ENCODE measurements at places on chromosomes 7 and 10. TPM values are rescaled to one million over a fixed set of nuclear protein-coding genes. Genes with fewer than 3 reads are reported as not detected.
A peak's percentile ranks its signal among the peaks of the same experiment; 100 is the strongest.

Gene ZNF804B
- total RNA-seq = not detected

Gene CTAGE4
- 1.2 TPM for total RNA-seq

Gene WDR86
- not detected for total RNA-seq

- no peaks in the 10 kb centered on the region for H3K36me3 ChIP-seq
- peaks cover 18% of the 10 kb centered on the region for H3K27me3 ChIP-seq
- peaks cover 4% of the 10 kb centered on the region for H3K4me1 ChIP-seq
Measured at GRCh38 chr7:116990056-116990455, 36.8 kb downstream of the ST7 start.

- peaks cover 47% of the 10 kb centered on the region for H3K4me1 ChIP-seq
- peak overlapping the region; percentile 85 for H3K27ac ChIP-seq
- no peak for DNase-seq
- peak overlapping the region; percentile 11 for H3K4me3 ChIP-seq
- H3K27me3 ChIP-seq = no peaks in the 10 kb centered on the region
Measured at GRCh38 chr10:131928248-131929095, 27.7 kb downstream of the PPP2R2D start.

DNA sequence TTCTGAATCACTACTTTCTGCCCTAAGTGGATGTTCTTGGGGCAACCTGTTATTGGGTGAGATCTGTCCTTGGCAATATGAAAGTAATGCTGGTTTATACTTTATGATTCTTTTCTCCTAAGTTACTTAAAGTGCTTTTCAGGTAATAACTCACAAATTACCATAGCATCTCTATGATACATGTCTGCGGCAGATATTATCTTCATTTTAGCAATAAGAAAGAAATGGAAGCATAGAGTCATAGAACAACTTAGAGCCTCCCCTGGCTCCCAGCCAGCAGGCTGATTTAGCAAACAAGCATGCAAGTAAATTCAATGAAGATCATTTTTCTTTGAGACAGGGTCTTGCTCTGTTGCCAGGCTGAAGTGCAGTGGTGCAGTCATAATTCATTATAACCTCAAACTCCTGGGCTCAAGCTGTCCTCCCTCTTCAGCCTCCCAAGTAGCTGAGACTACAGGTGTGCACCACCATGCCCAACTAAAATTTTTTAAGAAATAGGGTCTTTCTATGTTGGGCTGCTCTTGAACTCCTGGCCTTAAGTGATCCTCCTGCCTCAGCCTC is 38.1 kb upstream of the GRM8 start:
- no peaks in the 10 kb centered on the region for H3K4me1 ChIP-seq
- no peak overlapping the region for H3K27ac ChIP-seq
- H3K27me3 ChIP-seq = peaks cover 16% of the 10 kb centered on the region
- no peak for DNase-seq
- H3K36me3 ChIP-seq = no peaks in the 10 kb centered on the region
- H3K4me3 ChIP-seq = no peak overlapping the region

GRCh38 chr7:155870334-155871180 is 58.3 kb upstream of the SHH start:
- peaks cover 2% of the 10 kb centered on the region for H3K27me3 ChIP-seq
- H3K27ac ChIP-seq = no peak overlapping the region
- no peaks in the 10 kb centered on the region for H3K4me1 ChIP-seq
- H3K4me3 ChIP-seq = no peak overlapping the region
- DNase-seq = no peak

GRCh38 chr10:72081772-72082590 is 6.4 kb downstream of the SPOCK2 start:
- H3K4me1 ChIP-seq = peaks cover 67% of the 10 kb centered on the region
- no peak overlapping the region for H3K27ac ChIP-seq
- H3K36me3 ChIP-seq = peaks cover 43% of the 10 kb centered on the region
- no peaks in the 10 kb centered on the region for H3K27me3 ChIP-seq
- H3K4me3 ChIP-seq = no peak overlapping the region

GRCh38 chr7:21867816-21868575 is 77.7 kb downstream of the CDCA7L start:
- no peak overlapping the region for H3K27ac ChIP-seq
- H3K36me3 ChIP-seq = no peaks in the 10 kb centered on the region
- H3K4me1 ChIP-seq = no peaks in the 10 kb centered on the region
- H3K27me3 ChIP-seq = no peaks in the 10 kb centered on the region
- DNase-seq = no peak

GRCh38 chr7:114085592-114086501 is 167.0 kb upstream of the PPP1R3A start:
- H3K27me3 ChIP-seq = peaks cover 74% of the 10 kb centered on the region
- peaks cover 36% of the 10 kb centered on the region for H3K4me1 ChIP-seq
- H3K4me3 ChIP-seq = peak overlapping the region; percentile 82
- peak overlapping the region; percentile 33 for H3K27ac ChIP-seq
- H3K36me3 ChIP-seq = no peaks in the 10 kb centered on the region

GRCh38 chr7:26429168-26429567 is 137.5 kb downstream of the SNX10 start:
- H3K4me3 ChIP-seq = no peak overlapping the region
- no peaks in the 10 kb centered on the region for H3K4me1 ChIP-seq
- H3K36me3 ChIP-seq = no peaks in the 10 kb centered on the region
- no peak for DNase-seq
- H3K27ac ChIP-seq = no peak overlapping the region

- no peak overlapping the region for H3K4me3 ChIP-seq
- no peak overlapping the region for H3K27ac ChIP-seq
- peaks cover 1% of the 10 kb centered on the region for H3K27me3 ChIP-seq
- H3K4me1 ChIP-seq = peaks cover 3% of the 10 kb centered on the region
Measured at GRCh38 chr7:87316097-87316700, 29.3 kb upstream of the CROT start.

GRCh38 chr10:72248468-72249151 is 25.1 kb upstream of the DDIT4 start:
- no peaks in the 10 kb centered on the region for H3K27me3 ChIP-seq
- H3K4me1 ChIP-seq = peaks cover 64% of the 10 kb centered on the region
- peak overlapping the region; percentile 97 for H3K27ac ChIP-seq
- H3K36me3 ChIP-seq = no peaks in the 10 kb centered on the region

DNA sequence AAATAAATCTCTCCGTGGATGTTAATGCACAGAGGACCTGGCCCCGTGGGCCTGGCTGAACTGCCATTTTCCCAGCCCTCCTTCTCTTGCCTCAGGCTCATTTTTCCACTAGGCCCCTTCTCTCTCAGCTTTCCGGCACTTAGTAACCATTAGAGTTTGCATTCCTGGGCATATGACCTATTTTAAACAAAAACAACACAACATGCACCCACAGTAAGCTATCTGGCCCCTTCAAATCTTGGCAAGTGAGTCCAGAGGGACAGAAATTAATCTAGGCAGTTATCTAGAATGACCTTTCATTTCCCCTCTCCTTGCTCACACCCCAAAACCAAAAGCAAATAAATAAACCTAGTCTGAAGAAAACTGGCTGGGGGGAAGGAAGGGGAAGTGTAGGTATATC is 11.7 kb downstream of the FBXW4 start:
- DNase-seq = no peak
- H3K27me3 ChIP-seq = no peaks in the 10 kb centered on the region
- no peak overlapping the region for H3K27ac ChIP-seq
- H3K4me3 ChIP-seq = no peak overlapping the region
- peaks cover 17% of the 10 kb centered on the region for H3K4me1 ChIP-seq
- H3K36me3 ChIP-seq = peaks cover 23% of the 10 kb centered on the region

- no peak for DNase-seq
- H3K4me1 ChIP-seq = no peaks in the 10 kb centered on the region
- H3K27ac ChIP-seq = peak overlapping the region; percentile 5
- no peak overlapping the region for H3K4me3 ChIP-seq
- no peaks in the 10 kb centered on the region for H3K27me3 ChIP-seq
- peaks cover 45% of the 10 kb centered on the region for H3K36me3 ChIP-seq
Measured at GRCh38 chr7:44673324-44673723, 66.9 kb downstream of the OGDH start.

- no peaks in the 10 kb centered on the region for H3K36me3 ChIP-seq
- peaks cover 8% of the 10 kb centered on the region for H3K4me1 ChIP-seq
- DNase-seq = no peak
Measured at GRCh38 chr7:133052401-133052756, 29.5 kb downstream of the CHCHD3 start.

Data from activated T-helper 2 cell treated with anti-CD3 and anti-CD28 coated beads, Interferon-gamma antibody, Interleukin-2, Interleukin-4, amounts not matched to agents 10 μg/mL and 5 μg/mL and 100 μg/mL, durations not matched to agents 14 hours and 24 hours and 36 hours (primary cell).